ENCODE measurements at places on chromosomes 3 and 15.

- DNase-seq = no peak
These were observed 135.8 kb downstream of the TCF12 start for GRCh38 chr15:57054204-57054750.

GRCh38 chr15:64809649-64810496 lies 15.6 kb downstream of the PIF1 start:
- peak; percentile 67 for DNase-seq

- DNase-seq = peak; percentile 84
These were observed 49.7 kb downstream of the SEMA5B start for GRCh38 chr3:122977746-122978466.

DNA sequence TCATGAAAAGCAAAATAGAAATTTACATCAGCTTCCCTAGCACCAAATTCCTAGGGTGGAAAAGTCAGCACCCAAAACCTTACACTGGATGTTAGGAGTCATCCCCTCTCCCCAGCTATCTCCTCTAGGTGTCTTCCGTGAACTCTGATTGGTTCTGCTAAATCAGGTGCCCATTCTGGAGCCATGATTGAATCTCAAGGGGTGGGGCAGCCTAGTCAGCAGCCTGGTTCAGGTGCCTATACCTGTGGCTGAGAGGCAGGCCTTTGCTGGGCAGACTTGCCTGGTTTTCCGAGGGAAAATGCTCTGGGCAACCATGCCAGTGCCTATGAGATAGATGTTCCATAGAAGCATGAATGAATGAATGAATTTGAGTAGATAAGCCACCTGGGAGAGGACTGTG lies 336.7 kb downstream of the LRTM1 start:
- no peak for DNase-seq

DNA sequence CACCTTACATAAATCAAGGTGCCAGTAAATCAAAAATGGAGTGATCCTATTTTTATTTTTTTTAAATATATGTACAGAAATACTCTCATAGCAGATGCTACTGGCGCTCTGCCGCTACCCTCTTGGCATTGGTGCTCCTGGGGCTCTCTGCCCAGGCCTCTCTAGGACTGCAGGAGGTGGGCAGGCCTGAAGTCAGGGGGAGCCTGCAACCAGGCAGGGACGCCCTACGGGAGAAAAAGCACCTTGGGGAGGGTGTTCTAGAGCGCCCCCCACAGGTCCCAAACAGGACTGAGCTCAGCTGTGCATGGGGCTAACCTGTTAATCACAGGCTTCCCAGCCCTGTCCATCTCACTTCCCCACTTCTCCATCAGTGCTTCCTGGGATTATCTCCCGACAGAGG lies 192.5 kb downstream of the SHQ1 start:
- no peak for DNase-seq

DNA sequence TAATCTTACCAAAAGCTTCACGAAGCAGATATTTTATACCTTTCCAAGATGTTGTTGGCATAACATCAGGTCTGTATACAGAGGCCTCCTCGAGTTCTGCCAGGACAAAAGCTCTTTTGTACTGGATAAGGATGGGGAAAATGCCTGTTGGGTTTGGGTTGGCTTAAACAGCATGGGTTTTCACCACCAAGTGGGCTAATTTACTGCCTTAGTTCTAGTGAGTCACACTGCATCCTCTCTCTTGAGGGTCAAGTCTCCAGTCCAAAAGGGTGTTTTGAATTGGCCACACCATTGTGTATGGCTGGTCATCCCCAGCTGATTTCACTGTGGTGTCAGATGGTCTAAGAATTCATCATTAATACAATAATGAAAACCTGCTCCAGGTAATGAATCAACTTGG lies 26.1 kb upstream of the BHLHE40 start:
- DNase-seq = no peak

- DNase-seq = no peak
These were observed 8.6 kb upstream of the ISG20 start for GRCh38 chr15:88630141-88630721.

GRCh38 chr3:53519065-53519709 lies 24.8 kb downstream of the CACNA1D start:
- no peak for DNase-seq

DNA sequence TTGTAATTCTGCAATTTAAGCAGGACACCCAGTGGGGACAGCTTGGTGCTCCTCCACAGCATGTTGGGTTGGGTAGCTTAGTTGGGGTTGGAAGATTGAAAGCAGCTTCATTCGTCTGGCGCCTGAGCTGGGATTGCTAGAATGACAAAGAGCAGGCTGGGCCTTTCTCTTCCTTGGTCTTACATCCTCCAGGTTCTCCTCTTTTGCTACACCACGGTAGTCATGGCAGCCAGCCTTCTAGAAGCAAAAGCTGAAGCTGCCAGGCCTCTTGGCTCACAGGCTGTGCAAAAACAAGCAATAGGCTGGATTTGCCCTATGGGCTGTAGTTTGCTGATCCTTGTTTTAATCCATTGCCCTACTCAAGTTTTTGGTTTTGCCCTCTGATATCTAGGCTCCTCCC lies 3.2 kb upstream of the ANXA2 start:
- no peak for DNase-seq

- DNase-seq = peak; percentile 32
These were observed 49.1 kb downstream of the IQCH start for GRCh38 chr15:67303490-67304363.

GRCh38 chr3:110485389-110485788 lies 586.2 kb upstream of the NECTIN3 start:
- DNase-seq = no peak

GRCh38 chr3:130300888-130301287 lies 44.6 kb upstream of the COL6A5 start:
- DNase-seq = no peak

All from fibroblast of skin of abdomen (primary cell).